ENCODE measurements at places on chromosomes 7 and 10.
A peak's percentile ranks its signal among the peaks of the same experiment; 100 is the strongest.

- ATAC-seq, result no peak
Observed at GRCh38 chr7:32582036-32582435, 86.7 kb downstream of the AVL9 start.

- peak; percentile 76 for ATAC-seq
Observed at GRCh38 chr10:6044751-6045313, 17.3 kb downstream of the IL2RA start.

- ATAC-seq, result no peak
Observed at GRCh38 chr10:30828680-30829079, 199.1 kb upstream of the LYZL2 start.

- ATAC-seq, result no peak
Observed at GRCh38 chr7:73831834-73832651, 1.2 kb downstream of the CLDN4 start.

- ATAC-seq, result no peak
Observed at GRCh38 chr10:80196950-80197315, 8.4 kb downstream of the ANXA11 start.
